ENCODE measurements at places on chromosomes 1 and 21. TPM values are rescaled to one million over a fixed set of nuclear protein-coding genes. Genes with fewer than 3 reads are reported as not detected.

Gene HSD3B2
- not detected for total RNA-seq

Gene CAPN8
- not detected for total RNA-seq

Gene CD2
- not detected for total RNA-seq

Gene LRRIQ3
- total RNA-seq, result under 0.01 TPM

Gene SELENOF
- 143 TPM for total RNA-seq

Gene G0S2
- total RNA-seq, result 4.6 TPM

Gene PAQR7
- total RNA-seq, result 9.8 TPM

Gene ADAMTS4
- total RNA-seq, result 14.0 TPM

Gene AMY2A
- total RNA-seq, result not detected

Gene KLHL17
- total RNA-seq, result 6.2 TPM

Gene SLC9C2
- total RNA-seq, result not detected

Gene C1orf105
- total RNA-seq, result not detected

Gene SLC26A9
- under 0.01 TPM for total RNA-seq

Gene CPT2
- 14.2 TPM for total RNA-seq

Gene MOB3C
- 7.5 TPM for total RNA-seq

Gene SPRR1B
- not detected for total RNA-seq

Gene CCDC17
- 2.0 TPM for total RNA-seq

Gene CLIC4
- total RNA-seq, result 615 TPM

Gene CTTNBP2NL
- 46.6 TPM for total RNA-seq

Gene LCE3C
- not detected for total RNA-seq

Gene LHX4
- under 0.01 TPM for total RNA-seq

Gene PKLR
- not detected for total RNA-seq

Gene PDZK1
- 0.33 TPM for total RNA-seq

Gene MEGF6
- 92.4 TPM for total RNA-seq

Gene ATP6V1G3
- total RNA-seq, result 0.33 TPM

Gene RPTN
- not detected for total RNA-seq

Gene WNT9A
- 3.9 TPM for total RNA-seq

Gene CHI3L2
- not detected for total RNA-seq

Gene SMIM34
- total RNA-seq, result not detected

Gene GJB3
- under 0.01 TPM for total RNA-seq

Gene CA6
- total RNA-seq, result not detected

Gene GPR153
- 1.4 TPM for total RNA-seq

Gene ADAMTSL4
- 0.38 TPM for total RNA-seq

Gene SIM2
- under 0.01 TPM for total RNA-seq

Gene ODF2L
- 90.2 TPM for total RNA-seq

Gene SHISAL2A
- not detected for total RNA-seq

Gene SFN
- total RNA-seq, result not detected

Gene DNASE2B
- total RNA-seq, result not detected

Gene TIE1
- total RNA-seq, result 1,011 TPM

Gene TENT5C
- total RNA-seq, result under 0.01 TPM

Gene DMBX1
- total RNA-seq, result not detected

Gene ACKR1
- total RNA-seq, result 0.10 TPM

Gene NHLH2
- not detected for total RNA-seq

Gene TDRD10
- 4.8 TPM for total RNA-seq

Gene RAB25
- total RNA-seq, result not detected

Gene IVL
- not detected for total RNA-seq

Gene HSPG2
- total RNA-seq, result 2,795 TPM

Gene CRP
- total RNA-seq, result not detected

Gene SDE2
- 24.1 TPM for total RNA-seq

Gene COL6A1
- total RNA-seq, result 27.1 TPM

Gene TSACC
- total RNA-seq, result not detected

Gene MRPS15
- total RNA-seq, result 80.6 TPM

Gene FCRL5
- total RNA-seq, result not detected

Gene ECM1
- 1.1 TPM for total RNA-seq

Gene SLC25A34
- total RNA-seq, result 1.1 TPM

Gene ZBTB21
- total RNA-seq, result 9.8 TPM

Gene FMO4
- total RNA-seq, result 1.2 TPM

Gene SLC1A7
- not detected for total RNA-seq

Gene CSF1
- 21.0 TPM for total RNA-seq
